ENCODE measurements at places on chromosomes 3 and 15.

DNA sequence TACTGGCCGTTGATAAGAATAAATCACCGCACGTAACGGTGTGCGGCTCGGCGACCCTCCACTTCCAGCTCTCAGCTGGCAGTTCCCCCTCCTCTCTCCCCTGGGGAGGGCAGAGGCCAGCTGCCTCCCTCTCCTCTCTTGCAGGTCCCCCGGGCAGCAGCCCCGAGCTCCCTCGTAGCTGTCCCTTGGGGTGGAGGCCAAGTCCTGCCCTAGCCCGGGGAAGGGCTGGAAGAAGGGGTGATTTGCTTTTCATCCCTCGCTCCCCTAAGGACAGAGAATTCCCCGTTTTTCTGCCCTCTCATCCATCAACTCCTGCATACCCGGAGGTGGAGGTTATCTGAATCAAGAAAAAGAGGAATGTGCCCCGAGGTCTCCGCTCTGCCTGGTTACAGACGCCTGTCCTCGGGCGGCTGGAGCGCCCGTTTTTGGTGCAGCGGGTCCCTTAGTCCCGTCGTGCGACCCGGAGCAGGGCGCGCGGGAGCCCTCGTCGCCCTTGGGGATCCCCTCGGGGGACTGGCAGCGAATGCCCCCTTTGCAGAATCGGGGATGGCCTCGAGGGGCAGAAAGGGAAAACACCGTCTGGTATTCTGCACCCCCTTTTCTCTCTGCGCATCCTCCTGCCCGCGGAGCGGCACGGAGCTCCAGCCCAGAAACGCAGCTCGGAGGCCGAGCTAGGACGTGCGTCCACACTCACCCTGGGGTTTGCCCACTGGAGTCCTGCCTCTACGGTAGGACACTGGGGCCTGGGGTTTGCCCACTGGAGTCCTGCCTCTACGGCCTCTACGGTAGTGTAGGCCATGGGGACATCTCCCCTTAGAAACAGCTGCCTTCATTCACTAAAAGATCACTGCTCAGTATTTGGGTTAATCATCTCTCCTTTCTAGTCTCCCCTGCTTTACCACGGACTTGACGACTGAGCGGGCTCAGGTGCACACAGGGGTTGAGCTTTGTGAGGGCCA, 2.2 kb downstream of the PTPRG start:
- peak; percentile 22 for DNase-seq

DNA sequence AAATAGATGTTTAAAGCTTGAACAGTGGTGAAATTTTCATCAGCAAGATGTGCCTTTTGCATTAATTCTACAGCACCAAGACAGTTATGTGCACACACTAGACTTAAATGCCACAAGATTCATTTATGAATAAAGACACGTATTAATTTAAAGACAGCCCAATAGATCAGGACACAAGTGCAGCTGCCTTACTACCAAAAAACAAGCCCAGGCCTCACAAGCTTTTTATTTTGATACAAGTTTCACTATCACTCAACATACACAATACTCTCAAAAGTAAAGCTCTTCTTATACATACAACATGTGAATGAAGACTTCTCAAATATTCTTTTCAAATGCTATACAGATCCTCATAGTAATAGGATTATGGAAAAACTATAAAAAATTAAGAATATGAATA, 2.4 kb downstream of the ACAP2 start:
- no peak for DNase-seq

DNA sequence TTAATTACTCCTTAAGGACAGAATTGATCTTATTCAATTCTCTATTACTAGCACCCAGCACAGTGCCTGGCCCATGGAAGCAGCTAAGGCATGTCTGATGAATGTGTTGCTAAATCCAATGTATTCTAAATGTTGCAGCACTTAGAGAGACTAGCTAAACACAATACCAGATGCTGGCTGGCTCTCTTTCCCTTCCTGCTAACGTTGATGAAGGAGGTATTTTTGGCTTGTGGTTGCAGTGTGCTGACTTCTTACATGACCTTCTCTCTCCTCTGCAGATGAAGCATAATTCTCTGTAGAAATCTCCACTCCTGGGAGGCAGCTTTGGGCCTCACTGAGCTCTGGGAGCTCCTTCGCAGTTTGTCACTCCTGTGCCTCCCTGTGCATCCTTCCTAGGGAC, 183.6 kb downstream of the PEX5L start:
- DNase-seq, result peak; percentile 38

DNA sequence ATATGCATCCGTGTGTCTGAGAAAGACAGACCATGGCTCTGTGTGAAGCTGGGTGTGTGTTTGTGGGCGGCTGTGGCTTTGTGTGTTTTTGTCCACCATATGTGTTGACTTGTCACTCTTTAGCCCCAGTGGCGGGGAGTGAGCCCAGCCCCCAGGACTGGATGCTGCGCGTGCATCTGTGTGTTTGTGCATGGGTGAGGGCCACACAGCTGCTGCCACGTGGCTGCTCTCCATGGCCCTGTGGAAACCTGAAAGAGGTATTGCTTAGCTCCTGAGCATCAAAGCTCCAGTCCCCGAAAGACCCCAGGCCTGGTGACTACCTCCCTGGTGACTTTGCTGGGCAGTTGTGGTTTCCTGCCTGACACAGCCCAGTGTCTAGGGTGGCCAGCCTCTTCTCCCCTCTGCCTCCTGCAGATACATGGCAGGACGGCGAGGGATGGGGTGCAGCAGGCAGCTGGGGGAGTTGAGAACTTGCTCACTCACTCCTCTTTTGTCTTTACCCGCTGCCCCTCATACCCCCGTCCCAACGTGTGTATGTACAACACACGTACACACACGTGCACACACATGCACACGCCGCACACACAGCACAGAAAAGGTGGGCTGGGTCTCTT, 6.5 kb downstream of the EPHB3 start:
- no peak for DNase-seq

GRCh38 chr3:43874290-43874689, 183.6 kb downstream of the ABHD5 start:
- DNase-seq, result no peak

GRCh38 chr3:126546549-126547239, 12.0 kb downstream of the C3orf22 start:
- DNase-seq, result no peak

GRCh38 chr3:93973131-93974126, at the start of gene PROS1:
TSS of gene PROS1 (minus strand) at chr3:93973896. CDS start at chr3:93973749, 147 bp downstream.
- DNase-seq, result peak; percentile 89

DNA sequence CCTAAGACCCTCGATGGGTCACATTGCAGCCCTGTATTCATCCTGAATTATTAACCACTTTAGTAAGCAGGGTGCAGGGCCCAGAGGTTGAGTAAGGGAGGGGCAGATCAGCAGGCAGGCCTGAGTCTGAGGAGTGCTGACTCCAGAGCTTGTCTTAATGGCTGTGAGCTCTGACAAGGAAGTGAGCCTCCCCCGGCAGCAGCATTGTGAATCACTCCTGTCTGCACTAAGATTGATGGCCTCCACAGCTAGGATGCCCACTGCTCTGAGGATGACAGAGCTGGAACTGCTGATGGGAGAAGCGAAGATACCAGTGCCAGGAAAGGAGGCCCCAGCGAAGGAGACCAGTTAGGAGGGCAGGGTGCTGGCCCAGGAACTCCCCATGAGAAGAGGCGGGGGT, 46.5 kb upstream of the CCDC174 start:
- no peak for DNase-seq

GRCh38 chr15:101538996-101539395, 49.5 kb upstream of the PCSK6 start:
- no peak for DNase-seq

- no peak for DNase-seq
These were observed 78.7 kb downstream of the SLC6A1 start for GRCh38 chr3:11071096-11071755.

DNA sequence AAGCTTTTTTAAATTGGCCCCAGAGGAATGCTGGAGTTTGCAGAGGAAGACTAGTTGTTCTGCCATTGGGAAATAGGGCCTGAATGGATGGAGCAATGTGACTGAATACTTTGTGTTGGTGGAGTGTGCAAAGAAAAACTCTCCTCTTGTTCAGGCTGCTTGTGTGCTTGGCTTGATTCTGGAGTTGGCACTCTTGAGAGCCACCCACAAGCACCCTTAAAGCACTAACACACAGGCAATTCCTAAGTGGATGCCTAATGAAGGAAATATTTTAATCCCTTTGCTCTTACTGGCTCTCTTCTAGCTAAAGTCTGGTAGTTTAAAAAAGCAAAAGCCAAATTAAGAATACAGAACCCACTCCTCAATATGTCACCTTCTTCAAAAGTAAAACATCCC, 304.4 kb upstream of the C2CD4B start:
- no peak for DNase-seq

GRCh38 chr3:155805204-155805801, 775 bp downstream of the C3orf33 start:
- no peak for DNase-seq

GRCh38 chr3:141965471-141965870, 89.0 kb downstream of the ATP1B3 start:
- no peak for DNase-seq

- DNase-seq, result peak; percentile 66
These were observed 79.8 kb upstream of the NR2E3 start for GRCh38 chr15:71730277-71731144.

DNA sequence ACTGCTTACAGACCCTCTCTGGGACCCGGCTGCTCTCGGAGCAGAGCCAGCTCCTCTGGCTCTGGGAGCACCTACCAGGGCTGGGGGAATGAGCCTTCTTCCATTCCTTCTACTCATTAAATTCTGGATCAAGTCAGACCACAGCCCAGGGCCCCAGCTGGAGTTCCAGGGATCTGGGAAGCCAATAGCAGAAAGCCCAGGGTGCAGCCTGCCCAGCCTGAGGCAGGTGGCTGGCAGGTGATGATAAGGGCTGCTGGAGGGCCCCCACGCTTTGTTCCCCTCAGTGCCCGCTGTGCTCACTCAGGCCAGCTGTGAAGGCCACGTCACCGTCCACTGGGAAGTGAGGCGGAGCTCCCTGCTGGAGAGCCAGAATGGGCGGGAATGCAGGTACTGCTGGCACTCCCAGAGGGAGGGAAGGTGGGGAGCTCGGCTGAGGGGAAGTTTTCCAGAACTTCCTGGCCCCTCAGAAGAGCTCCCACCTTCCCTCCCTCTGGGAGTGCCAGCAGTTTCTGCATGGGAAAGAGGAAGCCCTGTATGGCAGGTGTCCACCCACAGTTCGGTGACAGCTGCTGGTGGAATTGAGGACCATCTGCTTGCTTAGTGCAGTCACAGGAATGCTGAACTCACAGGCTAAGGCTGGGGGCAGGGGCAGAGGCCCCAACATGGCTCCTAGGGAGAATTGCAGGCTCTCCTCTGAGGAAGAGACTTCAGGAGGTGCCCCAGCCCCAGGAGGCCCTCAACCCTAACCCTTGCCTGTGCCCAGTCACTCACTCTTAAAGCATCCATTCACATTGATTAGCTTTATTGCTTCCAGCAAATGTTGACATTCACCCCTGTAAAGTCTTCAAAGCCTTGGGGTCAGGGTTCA, 12.6 kb upstream of the RTP3 start:
- DNase-seq, result no peak

DNA sequence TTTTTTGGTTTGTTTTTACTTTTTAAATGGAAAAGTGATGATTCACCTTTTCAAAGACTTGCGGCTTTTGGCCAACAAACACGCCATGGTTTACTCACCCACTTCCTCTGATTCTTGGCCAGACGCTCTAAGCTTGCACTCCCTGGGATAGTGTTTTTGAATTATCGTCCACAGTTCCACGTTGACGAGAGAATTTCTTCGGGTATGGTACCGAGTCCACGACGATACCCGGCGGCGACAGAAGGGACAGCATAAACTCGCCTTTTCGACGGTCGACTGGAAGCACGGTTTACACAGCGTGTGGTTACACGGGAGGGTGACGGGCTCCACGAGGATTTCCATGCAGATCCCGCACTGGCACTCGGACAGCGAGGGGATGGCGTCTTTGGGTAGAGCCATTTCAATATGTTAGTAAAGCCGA, 783 bp downstream of the RNF168 start:
- DNase-seq, result peak; percentile 53

DNA sequence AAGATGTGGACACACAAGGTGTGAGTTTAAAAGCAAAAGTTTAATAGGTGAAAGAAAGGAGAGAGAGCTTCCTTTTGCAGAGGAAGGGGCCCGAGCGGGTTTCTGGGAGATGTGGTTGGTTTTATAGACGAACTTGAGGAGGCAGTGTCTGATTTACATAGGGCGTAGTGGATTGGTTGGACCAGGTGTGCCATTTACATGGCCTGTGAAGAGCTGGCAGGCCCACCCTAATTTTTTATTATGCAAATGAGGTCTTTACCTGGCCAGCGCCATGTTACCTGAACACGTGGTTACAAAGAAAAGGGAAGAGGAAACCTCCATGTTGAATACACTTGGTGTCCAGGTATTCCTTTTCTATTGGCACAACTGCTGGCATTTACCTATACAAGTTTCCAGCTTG, 42.8 kb upstream of the THSD4 start:
- no peak for DNase-seq

GRCh38 chr3:160312014-160312624, 86.9 kb downstream of the C3orf80 start:
- DNase-seq, result no peak

GRCh38 chr3:189502676-189503257, 128.4 kb upstream of the TP63 start:
- no peak for DNase-seq

DNA sequence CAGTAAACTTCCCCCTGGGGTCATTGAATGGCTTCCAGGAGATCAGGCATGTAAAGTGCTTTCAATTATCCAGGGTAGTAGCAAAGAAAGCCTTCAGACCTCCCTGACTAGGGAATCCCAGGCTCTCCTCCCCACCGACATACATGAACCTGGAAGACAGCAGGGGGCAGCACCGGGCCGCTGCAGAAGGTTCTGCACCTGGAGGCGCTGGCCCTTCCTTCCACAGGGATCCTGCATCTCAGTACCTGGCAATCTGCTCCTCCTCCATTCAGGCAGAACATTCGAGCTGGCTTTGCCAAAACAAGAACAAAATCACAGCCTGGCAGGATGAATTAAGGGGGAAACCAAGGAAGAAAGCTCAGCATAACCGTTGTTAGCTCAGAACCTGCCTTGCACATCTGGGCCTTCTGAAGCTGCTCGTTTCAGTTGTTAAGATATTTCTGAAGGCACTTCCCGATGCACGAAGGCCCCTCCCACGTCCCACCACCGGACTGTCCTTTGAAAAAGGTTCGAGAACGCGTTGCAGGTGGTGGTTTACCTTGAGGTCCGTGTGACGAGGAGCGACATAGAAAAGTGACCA, 237.7 kb downstream of the SLCO3A1 start:
- peak; percentile 26 for DNase-seq

DNA sequence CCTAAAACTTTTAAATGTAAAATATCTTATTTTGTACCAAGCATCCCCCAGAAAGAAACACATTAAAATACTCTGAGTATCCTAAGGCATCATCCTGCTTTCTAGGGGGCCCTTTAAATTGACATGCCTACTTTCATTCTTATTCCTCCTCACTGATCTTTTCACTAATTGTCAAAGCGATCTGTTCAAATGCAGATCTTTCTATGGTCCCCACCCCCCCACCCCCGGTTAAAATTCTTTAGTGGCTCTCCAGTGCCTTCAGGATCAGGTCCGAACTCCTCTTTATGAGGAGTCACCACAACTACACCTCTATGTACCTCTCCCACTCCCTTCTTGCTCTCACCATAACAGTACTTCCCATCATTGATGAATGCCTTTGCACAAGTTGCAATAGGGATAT, 19.2 kb upstream of the TFDP2 start:
- DNase-seq, result no peak

- DNase-seq, result no peak
These were observed 64.4 kb upstream of the TAMM41 start for GRCh38 chr3:11910971-11911531.

Data from muscle of arm (tissue), 14 donors.